Jurkat, Clone E6-1 (cell line): ENCODE measurements at places on chromosomes 1 and 21.

GRCh38 chr1:209617047-209617673 is 33.6 kb downstream of the CAMK1G start:
- no peak for DNase-seq

GRCh38 chr1:164563721-164564360 is 4.9 kb downstream of the PBX1 start:
- DNase-seq: no peak

- no peak for DNase-seq
Measured at GRCh38 chr1:79519084-79519760, 512.7 kb upstream of the ADGRL4 start.

DNA sequence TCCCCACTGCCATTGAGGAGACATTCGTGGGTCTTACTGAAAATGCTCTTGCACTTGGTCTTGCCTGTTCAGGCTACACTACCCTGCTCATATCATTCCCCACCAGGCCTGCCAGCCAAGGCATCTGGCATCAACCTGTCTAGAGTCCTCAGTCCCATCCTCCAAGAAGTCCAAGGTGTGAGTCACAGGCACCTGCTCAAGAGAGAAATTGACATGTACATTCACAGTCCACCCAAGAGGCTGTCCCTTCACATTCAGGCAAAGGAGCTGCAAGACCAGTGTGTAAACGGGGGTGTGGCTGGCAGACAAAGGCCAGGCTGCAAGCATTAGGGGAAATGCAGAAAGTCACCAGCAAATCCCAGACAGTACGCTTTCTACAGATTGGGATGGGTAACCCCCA is 13.1 kb upstream of the PLA2G2C start:
- no peak for DNase-seq

GRCh38 chr1:18529714-18530113 is 49.0 kb downstream of the KLHDC7A start:
- no peak for DNase-seq

DNA sequence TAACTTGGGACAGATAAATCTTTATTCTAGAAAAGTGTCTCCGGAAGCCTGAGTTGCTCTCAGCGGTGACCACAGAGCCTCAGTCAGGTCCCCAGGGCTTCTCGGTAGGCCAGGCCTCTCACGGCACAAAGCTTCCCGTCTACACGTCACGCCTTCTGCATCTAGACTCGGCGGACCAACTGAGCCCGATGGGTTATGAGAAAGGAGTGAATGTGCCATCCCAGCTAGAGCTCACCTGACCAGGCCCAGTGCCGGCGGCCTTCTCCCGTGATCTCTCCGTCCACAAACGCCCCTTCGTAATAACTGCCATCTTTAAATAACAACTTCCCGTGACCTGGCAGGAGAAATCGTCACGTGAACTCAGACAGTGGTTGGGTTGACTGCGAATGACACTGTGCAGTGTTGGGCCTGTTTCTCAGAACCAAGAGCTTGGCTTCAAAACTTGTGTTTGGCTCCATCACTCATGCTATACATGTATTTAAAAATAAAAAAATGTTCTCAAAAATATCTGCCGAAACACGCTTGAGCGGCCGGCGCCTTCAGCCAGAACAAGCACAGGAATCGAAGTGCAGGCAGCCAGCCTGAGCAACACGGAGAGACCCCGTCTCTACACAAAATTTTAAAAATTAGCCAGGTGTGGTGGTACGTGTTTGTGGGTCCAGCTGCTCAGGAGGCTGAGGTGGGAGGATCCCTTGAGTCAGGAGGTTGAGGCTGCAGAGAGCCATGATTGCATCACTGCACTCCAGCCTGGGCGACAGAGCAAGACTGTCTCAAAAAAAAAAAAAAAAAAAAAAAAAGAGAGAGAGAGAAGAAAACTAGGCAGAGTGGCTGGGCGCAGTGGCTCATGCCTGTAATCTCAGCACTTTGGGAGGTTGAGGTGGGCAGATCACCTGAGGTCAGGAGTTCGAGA is 3.1 kb downstream of the MORN1 start:
- no peak for DNase-seq

DNA sequence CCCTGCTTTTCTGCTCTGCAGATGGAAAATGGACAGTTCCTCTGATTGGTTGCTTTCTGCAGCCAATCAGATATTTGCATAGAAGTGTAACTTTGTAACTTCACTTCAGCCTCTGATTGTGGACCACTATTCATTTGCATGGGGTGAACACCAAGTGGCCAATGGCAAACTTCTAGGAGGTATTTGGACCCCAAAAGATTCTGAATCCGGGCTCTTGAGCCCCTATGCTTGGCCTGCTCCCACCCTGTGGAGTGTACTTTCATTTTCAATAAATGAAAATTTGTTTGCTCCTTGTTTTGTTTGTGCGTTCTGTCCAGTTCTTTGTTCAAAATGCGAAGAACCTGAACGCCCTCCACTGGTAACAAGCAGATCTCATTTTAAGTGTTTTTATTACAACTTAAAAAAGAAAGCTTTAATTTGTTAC is 6.4 kb upstream of the GSTM4 start:
- DNase-seq: peak; percentile 46

- DNase-seq: no peak
Measured at GRCh38 chr1:59317780-59318179, 20.9 kb downstream of the FGGY start.

DNA sequence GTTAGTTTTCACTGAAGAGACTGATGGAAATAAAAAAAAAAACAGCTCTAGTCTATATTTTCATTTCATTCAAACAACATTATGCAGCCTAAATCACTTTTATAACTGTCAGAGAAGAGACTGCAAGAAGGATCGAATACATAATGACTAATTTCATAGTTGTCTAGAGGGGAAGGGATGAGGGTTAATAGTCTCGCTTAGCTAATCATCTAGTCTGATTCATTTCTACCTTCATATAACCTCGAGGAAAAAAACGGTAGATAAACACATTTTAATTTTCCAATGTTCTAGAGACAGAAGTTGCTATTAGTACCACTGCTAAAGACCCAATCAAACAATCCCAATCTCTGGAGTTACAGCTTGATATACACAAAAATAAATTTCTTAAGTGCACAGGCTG is 3.5 kb downstream of the FUBP1 start:
- DNase-seq: no peak

- no peak for DNase-seq
Measured at GRCh38 chr21:37373539-37373938, 7.0 kb downstream of the DYRK1A start.

- peak; percentile 24 for DNase-seq
Measured at GRCh38 chr1:52904927-52905698, 16.4 kb downstream of the ECHDC2 start.

- peak; percentile 62 for DNase-seq
Measured at GRCh38 chr1:169348383-169349036, 19.1 kb downstream of the NME7 start.

DNA sequence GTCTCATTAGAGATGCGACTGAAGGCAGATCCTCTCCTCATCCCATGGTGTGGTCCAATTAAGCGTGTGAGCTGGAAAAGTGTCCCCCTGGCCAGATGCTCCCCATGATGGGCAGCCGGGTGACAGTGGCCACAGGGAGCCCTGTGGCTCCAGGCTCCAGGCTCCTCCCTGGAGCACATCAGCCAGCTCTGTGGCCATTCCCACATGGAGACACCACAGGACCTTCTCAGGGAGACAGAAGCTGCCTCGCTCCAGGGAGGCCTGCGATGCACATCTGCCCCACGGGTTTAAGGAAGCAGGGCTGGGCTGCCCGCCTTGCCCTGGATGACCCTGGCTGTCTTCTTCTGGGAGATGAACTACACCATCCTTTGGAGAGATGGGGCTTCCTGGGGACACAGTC is 99.9 kb upstream of the TLR5 start:
- DNase-seq: no peak

DNA sequence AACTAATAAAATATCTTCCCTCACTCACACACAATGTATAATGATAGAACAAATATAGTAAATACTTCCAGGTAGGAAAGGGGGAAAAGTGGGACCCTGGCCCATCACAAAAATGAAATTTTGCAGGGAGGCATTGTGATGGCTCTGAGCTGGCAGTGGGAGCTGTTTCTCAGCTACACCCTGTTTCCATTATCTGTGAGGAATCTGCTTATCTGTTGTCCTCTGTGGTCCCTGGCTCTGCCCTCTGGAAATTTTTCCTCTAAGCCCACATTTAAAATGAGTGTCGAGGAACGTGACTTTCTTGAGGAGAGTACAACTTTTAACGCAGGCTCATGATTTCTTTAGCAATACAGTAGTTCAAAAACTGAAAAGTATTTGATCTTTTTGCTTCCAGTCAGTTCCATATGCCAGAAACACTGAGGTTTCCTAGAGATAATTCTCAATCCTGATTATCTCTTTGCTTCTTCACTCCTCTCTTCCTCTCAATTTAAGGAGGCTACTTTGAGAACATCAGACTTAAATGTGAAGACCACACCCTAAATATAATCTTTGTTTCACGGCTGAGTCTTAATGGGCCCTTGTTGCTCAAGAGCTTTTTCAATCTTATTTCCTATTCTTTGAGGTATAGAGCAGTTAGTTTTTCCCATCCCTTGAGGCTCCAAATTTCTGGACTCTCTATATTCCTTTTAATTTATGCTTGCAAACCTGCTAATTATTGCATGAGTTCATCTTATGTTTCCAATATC is 5.0 kb upstream of the EEIG2 start:
- DNase-seq: no peak

DNA sequence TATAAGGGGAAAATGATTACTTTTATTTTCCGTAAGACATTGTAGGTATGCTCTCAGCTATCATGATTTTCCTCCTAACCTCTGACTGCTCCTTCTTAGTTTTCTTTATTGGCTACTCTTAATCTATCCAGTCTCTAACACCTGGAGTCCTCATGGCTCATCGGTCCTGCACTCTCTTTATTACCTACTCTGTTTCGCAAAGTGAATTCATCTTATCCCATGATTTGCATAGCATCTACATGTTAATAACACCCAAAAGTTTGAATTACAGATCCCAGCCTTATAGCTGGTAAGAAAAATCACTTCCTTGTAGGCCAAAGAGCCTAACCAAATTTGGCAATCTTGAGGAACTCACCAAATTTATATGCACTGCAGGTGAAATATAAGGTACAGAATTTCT is 136.3 kb downstream of the CDC42BPA start:
- no peak for DNase-seq

- peak; percentile 2 for DNase-seq
Measured at GRCh38 chr1:79852004-79852403, 845.5 kb upstream of the ADGRL4 start.

DNA sequence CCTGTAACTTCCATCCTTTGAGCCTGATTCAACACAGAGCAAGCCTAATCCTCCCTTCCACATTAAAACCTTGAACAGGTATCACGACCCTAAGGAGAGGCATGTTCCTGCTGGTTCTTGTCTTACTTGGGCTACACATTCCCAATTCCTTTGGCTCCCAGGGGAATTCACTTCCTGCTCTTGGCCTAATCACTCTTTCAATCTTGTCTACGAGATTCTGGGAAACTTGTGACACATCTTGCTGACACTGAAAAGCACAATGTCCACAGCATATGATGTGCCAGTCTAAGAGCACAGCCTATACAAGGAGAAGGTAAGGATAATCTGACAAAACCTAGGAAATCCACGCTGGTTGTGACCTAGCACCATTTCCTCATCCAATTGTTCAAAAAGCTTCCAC is 163.9 kb downstream of the GABPA start:
- DNase-seq: no peak

GRCh38 chr1:8392522-8392921 is 74.6 kb downstream of the SLC45A1 start:
- no peak for DNase-seq

DNA sequence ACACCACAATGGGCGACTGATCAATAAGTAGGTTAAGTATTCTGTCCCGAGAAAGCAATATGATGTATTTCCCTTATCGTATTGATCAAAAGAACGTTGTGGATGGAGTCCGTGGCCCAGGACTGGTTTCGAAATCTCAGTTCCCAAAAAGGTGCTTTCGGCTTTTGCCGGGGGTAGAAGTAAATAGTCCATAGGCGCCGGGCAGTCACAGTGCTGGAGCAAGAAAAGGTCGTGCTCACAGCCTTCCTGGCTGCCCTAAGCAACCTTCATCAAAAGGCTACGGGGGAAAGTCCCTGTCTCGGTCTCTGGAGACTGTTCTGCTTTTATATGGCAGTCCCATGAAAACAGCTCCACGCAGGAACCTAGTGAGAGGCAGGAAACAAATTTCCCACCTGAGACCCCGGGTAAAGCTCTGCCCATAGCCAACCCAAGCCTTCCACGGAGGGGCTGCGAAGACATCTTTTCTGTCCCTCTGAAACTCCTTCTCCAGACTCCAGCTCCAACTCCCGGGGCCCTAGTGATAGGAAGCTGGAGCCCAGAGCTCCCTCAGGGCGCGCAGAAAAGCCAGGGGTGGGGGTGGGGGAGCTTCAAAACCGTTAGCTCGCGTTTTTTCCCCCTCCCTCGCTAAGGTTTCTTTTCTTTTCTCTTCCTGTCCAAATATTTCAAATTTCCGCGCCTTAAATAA is 7.0 kb downstream of the CDKN2C start:
- DNase-seq: no peak

GRCh38 chr1:6273380-6273891 is 12.5 kb upstream of the GPR153 start:
- DNase-seq: no peak

GRCh38 chr21:35840949-35841348 is 219.4 kb downstream of the SETD4 start:
- DNase-seq: no peak

DNA sequence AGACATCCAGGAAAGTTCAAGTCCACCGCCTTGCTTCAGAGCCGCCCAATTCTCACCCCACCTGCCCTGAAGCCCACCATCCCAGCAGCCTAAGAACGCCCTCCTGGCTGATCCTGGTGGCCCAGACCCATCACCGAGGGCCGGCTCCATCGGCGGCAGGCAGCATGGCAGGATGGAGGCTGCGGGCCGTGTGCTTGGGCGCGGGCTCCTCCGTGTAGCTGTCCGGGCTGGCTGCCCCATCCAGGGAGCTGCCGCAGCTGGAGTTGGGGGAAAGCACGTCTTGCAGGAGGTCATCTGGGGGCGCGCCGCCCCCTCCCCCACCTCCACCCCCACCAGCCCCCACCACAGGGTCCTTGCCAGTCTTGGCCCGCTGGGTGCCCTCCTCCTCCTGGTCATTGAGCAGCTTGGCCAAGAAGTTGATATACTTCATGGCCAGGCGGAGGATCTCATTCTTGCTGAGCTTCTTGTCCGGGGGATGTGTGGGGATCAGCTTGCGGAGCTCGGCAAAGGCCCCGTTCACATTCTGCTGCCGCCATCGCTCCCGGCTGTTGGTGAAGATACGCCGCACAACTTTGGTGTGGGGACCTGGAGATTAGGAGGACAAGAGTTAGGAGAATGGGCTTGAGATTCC is 12.3 kb downstream of the TAL1 start:
- DNase-seq: no peak

- DNase-seq: no peak
Measured at GRCh38 chr1:58786184-58786926, 2.5 kb upstream of the JUN start.

DNA sequence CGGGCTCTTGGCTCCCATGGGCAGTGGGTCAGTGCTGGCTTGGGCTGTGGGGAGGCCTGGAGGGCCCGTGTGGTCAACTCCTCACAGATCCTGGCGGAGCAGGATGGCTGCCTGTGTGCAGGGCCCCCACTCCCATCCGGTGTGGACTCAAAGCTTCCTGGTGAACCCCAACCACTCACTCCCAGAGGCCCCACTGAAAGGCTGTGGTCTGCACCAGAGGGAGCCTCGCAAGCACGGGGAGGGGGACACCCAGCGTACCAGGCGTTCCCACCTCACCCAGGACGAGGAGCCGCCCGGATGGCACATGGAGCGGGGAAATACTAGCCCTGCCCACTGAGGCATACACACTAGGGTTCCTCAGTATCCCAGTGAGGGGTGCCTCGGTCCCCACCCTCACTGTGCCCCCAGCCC is 75.4 kb upstream of the ACTRT2 start:
- DNase-seq: no peak

GRCh38 chr1:185652348-185652747 is 81.8 kb upstream of the HMCN1 start:
- DNase-seq: peak; percentile 35
